AG10803 (cell line): ENCODE measurements at places on chromosomes 4 and X.
A peak's percentile ranks its signal among the peaks of the same experiment; 100 is the strongest.

- no peak for DNase-seq
Measured at GRCh38 chr4:20159516-20159915, 92.2 kb upstream of the SLIT2 start.

- DNase-seq, result no peak
Measured at GRCh38 chr4:92636038-92636806, 332.5 kb downstream of the GRID2 start.

DNA sequence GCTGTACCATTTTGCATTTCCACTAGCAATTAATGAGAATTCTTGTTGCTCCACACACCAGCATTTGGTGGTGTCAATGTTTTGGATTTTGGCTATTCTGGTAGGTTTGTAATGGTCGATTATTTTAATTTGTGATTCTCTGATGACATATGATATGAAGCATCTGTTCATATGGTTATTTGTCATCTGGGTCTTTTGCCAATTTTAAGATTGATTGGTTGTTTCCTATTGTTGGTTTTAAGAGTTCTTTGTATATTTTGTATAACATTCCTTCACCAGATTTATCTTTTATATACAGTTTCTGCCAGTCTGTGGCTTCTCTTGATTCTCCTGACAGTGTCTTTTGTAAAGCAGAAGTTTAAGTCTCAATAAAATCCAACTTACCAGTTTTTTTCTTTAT, 18.5 kb upstream of the BDH2 start:
- DNase-seq, result peak; percentile 28

GRCh38 chrX:20461576-20461975, 194.9 kb upstream of the RPS6KA3 start:
- peak; percentile 56 for DNase-seq

- DNase-seq, result no peak
Measured at GRCh38 chrX:149961572-149961971, 23.3 kb upstream of the EOLA2 start.
